ENCODE measurements at places on chromosomes 6 and 20. TPM values are rescaled to one million over a fixed set of nuclear protein-coding genes. Genes with fewer than 3 reads are reported as not detected.

TREML2 gene
- total RNA-seq: not detected

DNA sequence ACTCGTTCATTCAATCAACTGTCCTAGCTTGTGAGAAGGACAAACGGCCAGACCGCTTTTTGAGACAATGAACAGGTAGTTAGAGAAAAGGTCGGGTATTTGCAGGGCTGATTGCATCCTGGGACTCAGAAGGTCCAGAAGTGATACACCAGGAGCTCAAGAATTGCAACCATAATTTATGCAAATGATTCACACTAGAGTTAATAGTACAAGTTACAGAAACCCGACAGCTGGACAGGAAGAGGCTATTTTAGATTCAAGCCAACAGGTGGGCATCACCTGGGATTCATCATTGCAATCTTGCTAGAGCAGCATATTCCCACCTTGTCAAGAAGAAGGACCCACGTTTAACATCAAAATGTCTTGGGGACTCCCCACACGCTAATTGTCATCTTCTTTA is 83.5 kb downstream of the TNFAIP3 start:
- no peak for DNase-seq

DEFB115 gene
- total RNA-seq: not detected

- no peak for DNase-seq
Measured at GRCh38 chr6:38637756-38638155, 2.0 kb downstream of the BTBD9 start.

DNA sequence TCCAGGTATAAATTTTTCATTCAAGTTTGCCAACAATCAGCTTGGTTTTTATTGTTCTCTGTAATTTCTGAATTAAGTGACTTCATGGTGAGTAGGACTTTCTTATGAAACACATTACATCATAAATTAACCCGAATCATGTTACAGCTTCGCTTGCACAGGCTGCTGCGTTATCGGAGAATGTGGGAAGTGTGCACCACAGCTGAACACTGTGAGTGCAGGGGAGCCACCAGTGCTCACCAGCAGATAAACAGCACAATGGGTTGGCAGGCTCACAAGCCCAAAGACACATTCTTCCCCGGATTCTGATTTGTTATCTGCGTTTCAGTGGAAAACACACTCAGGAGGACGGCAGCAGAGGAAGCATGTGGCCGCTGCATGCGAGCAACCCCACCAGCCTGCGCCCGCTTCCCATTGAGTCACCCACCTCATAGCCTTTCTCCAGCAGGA is 121.1 kb downstream of the GMDS start:
- DNase-seq: no peak

DNA sequence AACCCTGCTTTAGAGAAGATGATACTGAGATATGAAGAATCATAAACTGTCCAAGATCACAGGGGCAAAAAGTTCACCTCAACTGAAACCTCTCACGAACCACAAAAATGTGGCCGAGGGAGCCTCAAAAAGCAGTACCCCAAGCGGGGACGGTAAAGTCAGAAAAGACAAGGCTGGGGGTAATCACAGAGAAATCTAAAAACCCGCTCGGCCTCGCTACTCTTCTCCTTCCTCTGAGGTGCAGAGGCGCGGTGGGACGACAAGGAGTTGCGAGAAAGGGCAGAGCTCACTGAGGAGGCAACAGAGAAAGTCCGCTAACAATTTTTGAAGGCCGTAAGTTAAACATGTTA is 356 bp upstream of the IRAK1BP1 start:
- DNase-seq: no peak

DNA sequence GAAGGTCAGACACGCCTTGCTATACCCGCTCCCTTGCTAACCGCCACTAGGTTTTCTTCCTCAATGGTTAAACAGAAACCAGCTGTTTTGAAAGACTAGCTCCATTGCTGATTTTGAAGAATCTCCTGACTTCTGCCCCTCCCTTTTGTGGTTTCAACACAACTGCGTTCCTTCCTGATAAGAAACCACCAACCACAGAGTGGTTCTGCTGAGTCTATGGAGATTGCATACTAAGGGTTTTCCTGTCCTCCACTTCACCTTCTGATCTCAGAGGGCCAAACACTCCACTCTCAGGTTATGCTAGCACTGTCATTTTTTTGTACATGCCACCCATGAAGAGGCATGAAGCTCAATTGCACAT is 207.9 kb downstream of the MYLK4 start:
- no peak for DNase-seq

FOXS1 gene
- 11.8 TPM for total RNA-seq

ENPP4 gene
- total RNA-seq: 0.27 TPM

HLA-G gene
- 0.32 TPM for total RNA-seq

- DNase-seq: no peak
Measured at GRCh38 chr6:160337991-160338390, 10.2 kb upstream of the SLC22A3 start.

- DNase-seq: no peak
Measured at GRCh38 chr6:142757852-142758628, 186.9 kb downstream of the HIVEP2 start.

GRCh38 chr6:11748591-11749210 is 29.9 kb downstream of the ADTRP start:
- no peak for DNase-seq

SLPI gene
- not detected for total RNA-seq

GRCh38 chr20:58640446-58640845 is 10.6 kb upstream of the STX16 start:
- peak; percentile 65 for DNase-seq

DNA sequence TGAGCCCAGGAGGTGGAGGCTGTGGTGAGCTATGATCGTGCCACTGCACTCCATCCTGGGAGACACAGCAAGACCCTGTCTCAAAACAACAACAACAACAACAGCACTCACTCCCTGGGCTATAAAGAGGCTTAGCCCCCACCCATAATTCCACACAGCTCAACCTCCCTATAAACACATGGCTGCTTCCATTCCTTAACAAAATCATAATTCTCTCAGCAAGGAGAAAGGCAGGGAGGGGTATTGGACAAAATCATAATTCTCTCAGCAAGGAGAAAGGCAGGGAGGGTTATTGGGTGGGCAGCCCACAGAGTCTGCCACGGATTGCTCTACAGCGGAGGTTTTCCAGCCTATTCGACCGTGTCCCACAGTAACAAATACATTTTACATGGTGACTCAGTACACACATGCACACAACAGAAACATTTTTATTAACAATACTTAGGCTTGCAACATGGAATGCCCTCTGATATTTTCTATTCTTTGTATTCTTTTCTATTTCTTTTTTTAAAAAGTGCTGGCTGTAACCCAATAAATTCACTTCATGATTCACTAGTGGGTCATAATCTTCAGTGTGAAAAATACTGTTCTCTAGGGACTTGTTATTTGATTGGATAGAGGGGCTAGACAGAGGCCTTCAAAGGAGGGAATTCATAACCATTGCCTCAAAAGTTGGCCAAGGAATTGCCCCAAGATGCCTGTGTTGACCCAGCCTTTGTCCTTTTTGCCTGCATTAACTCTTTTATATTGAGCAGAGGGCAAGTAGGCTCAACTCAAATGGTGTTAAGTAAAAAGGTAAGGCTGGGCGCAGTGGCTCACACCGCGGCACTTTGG is 50.6 kb upstream of the ZMYND8 start:
- no peak for DNase-seq

DNA sequence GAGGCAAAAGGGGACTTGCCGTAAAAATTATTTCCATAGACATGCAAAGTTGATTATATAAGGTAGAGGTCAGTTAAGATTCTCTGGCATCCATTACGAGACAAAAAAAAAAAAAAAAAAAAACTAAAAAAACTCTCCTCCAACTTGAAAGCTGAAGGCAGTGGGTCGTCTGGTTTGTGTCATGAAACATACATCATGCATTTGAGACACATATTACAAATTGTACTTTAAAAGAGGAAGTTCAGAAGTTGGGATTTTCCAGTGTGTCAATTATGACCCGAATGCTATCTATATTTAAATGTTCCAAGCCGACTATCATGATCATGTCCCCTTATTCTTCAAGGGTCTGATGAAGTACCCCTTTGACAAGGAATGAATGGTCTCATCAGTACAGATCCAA is 125.1 kb downstream of the ZNF217 start:
- no peak for DNase-seq

- DNase-seq: no peak
Measured at GRCh38 chr6:125815080-125815910, 24.5 kb downstream of the NCOA7 start.

SLC22A23 gene
- 10.2 TPM for total RNA-seq

DNA sequence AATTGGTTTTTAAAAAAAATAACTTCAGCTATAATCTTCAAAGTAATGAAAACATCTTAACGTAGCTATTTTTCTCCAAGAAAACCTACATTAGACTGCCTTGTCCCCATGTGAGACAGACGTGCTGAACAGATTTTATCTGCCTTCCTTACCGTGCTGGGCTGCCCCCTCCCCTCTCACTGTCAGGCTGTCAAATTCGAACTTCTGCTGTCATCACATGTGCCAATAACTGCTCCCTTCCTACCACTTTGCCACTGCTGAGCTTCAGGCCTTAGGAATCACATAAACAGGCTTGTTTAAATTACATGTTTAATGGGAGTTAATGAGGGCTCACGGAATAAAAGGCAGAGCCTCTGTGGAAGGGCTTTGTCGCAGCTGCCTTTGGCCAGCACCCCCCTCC is 77.0 kb upstream of the NHSL1 start:
- DNase-seq: no peak

- no peak for DNase-seq
Measured at GRCh38 chr6:6736791-6737654, 148.5 kb downstream of the LY86 start.

DNA sequence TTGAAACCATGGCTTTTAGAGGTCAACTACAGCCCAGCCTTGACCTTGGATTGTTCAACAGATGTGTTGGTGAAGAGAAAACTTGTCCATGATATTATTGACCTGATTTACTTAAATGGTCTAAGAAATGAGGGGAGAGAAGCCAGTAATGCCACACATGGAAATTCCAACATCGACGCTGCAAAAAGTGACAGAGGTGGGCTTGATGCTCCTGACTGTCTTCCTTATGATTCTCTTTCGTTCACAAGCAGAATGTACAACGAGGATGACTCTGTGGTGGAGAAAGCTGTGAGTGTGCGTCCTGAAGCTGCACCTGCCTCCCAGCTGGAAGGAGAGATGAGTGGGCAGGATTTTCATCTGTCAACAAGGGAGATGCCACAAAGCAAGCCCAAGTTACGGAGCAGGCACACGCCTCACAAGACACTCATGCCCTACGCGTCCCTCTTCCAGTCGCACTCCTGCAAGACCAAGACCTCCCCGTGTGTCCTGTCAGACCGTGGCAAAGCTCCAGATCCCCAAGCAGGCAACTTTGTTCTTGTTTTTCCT is 16.2 kb downstream of the TTLL2 start:
- no peak for DNase-seq

GRCh38 chr6:144335311-144335861 is 50.3 kb downstream of the UTRN start:
- no peak for DNase-seq

- DNase-seq: no peak
Measured at GRCh38 chr6:72913797-72914196, 291.9 kb downstream of the KCNQ5 start.

- DNase-seq: no peak
Measured at GRCh38 chr6:129686941-129687627, 22.9 kb downstream of the ARHGAP18 start.

GRCh38 chr6:16939839-16940238 is 162.0 kb upstream of the STMND1 start:
- no peak for DNase-seq

- DNase-seq: peak; percentile 57
Measured at GRCh38 chr6:167469101-167469500, 144.2 kb downstream of the TTLL2 start.

GRCh38 chr6:110618591-110619267 is 142.3 kb upstream of the SLC22A16 start:
- DNase-seq: no peak
